ENCODE measurements at places on chromosomes 16 and 17.

GRCh38 chr17:74545843-74546230 is at the start of gene CD300C:
Gene CD300C (minus strand): TSS chr17:74546115. CDS start chr17:74545782, 333 bp downstream.
- no peak for DNase-seq
- no peaks in the 10 kb centered on the region for H3K36me3 ChIP-seq
- no peaks in the 10 kb centered on the region for H3K27me3 ChIP-seq
- no peak within 1 kb of the TSS for H3K4me3 ChIP-seq

GRCh38 chr17:61587807-61588660 is 3.0 kb downstream of the NACA2 start:
- no peaks in the 10 kb centered on the region for H3K4me1 ChIP-seq
- DNase-seq = no peak
- peaks cover 7% of the 10 kb centered on the region for H3K27me3 ChIP-seq
- no peaks in the 10 kb centered on the region for H3K36me3 ChIP-seq

DNA sequence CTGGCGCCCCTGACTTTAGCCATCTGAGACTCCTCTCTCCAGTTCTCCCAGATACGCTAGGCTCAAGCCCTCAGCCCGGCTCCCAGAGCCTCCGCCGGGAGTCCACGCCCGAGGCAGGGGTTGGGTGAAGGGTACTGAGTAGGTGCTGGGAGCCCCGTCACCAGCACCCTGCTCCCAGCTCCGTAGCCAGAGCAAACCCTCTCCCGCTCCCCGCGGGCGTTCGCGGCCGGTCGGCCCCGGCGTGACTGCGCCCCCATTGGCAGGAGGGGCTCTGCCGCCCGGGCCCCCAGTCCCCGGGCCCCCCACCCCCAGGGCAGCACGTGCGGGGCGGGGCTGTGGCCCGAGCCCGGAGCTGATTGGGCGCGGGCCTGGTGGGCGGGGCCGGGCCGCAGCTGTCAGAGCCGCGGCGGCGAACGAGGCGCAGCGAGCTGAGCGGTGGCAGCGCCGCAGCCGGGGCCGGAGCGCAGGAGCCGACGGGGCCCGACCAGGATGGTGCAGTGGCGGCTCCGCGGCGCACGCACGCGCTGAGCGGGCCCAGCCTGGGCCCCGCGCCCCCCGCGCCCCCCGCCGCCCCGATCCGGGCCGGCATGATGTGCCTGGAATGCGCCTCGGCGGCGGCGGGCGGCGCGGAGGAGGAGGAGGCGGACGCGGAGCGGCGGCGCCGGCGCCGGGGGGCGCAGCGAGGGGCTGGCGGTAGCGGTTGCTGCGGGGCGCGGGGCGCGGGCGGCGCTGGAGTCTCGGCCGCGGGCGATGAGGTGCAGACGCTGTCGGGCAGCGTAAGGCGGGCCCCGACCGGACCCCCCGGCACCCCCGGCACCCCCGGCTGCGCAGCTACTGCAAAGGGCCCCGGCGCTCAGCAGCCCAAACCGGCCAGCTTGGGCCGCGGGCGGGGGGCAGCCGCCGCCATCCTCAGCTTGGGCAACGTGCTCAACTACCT is at the start of gene SPNS2:
TSS of gene SPNS2 (plus strand) at position 421 of the 937 bp plus-strand sequence. CDS start at position 588, 167 bp downstream.
- peaks cover 10% of the 10 kb centered on the region for H3K4me1 ChIP-seq
- DNase-seq = peak; percentile 58
- peaks cover 35% of the 10 kb centered on the region for H3K27me3 ChIP-seq
- H3K36me3 ChIP-seq = no peaks in the 10 kb centered on the region
- H3K27ac ChIP-seq = no peak within 1 kb of the TSS

GRCh38 chr16:81664153-81664552 is 114.9 kb upstream of the PLCG2 start:
- H3K4me1 ChIP-seq = peaks cover 3% of the 10 kb centered on the region
- no peak for DNase-seq
- H3K27me3 ChIP-seq = no peaks in the 10 kb centered on the region
- H3K4me3 ChIP-seq = no peak overlapping the region

GRCh38 chr17:80815151-80815681 is 176.4 kb upstream of the CHMP6 start:
- no peaks in the 10 kb centered on the region for H3K27me3 ChIP-seq
- no peak for DNase-seq
- no peak overlapping the region for H3K27ac ChIP-seq
- no peak overlapping the region for H3K4me3 ChIP-seq

DNA sequence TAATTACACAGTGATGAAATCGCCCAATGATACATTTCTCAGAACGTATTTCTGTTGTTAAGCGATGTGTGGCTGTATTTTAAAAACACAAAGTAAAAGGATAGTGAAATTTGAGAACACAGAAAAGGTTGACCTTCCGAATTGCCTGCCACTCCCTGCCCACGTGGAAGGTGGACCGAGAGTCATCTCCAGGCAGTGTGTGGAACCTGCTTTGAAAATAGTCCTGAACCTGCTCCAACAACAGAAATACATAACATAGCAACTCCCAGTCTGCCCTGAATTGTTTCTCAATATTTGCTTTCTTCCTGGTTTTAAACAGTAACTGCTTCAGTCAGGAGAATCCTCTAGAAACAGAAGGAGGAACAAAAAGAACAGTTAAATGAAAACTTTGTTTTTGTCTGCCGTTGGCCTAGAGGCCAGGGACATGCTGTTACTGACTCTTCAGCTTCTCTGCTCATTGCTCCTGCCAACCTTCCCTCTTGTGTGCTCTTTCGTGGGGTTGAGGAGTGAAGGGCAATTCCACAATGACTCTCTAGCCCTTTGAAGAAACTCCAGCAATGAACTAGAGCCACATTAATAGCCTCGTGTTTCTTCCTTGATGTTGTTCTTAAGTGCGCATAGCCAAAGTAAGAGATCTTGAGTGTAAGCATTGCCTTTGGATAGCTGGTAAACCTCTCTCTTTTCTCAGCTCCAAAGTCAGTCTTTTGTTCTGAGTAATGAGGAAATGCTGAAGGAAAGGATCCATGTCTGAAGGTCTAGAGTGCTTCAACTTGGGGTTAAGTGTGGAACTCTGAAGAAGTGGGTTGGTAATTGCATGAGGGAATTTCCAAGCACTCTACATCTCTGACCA is 452.5 kb upstream of the CCL2 start:
- H3K4me1 ChIP-seq = no peaks in the 10 kb centered on the region
- no peak overlapping the region for H3K27ac ChIP-seq
- H3K36me3 ChIP-seq = no peaks in the 10 kb centered on the region
- no peak overlapping the region for H3K4me3 ChIP-seq
- DNase-seq = no peak

- peaks cover 12% of the 10 kb centered on the region for H3K4me1 ChIP-seq
- no peak for DNase-seq
- no peak overlapping the region for H3K27ac ChIP-seq
- H3K36me3 ChIP-seq = peaks cover 68% of the 10 kb centered on the region
- no peak overlapping the region for H3K4me3 ChIP-seq
Measured at GRCh38 chr16:3655396-3656159, 1.1 kb downstream of the DNASE1 start.

- H3K4me1 ChIP-seq = no peaks in the 10 kb centered on the region
- no peaks in the 10 kb centered on the region for H3K36me3 ChIP-seq
- no peak for DNase-seq
- H3K27me3 ChIP-seq = no peaks in the 10 kb centered on the region
Measured at GRCh38 chr17:10471858-10472257, 2.5 kb upstream of the MYH4 start.

DNA sequence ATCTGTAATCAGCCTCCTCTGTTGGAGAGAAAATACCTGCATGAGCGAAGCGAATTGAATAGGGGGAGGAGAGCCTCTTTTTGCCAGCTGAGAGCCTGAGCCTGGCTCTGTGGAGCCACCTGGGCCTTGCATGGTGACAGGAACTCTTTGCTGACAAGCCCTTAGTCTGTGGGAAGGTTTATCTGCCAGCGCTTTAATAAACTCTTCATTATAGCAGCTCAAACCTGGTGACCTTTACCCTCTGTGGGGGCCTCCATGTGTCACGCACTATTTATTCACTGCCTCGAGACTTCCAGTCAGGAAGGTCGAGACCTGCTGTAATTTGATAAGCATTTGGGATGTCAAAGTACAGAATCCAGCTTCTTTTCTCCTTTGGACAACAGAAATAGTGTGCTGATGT is 282.6 kb downstream of the CBLN1 start:
- no peaks in the 10 kb centered on the region for H3K4me1 ChIP-seq
- no peaks in the 10 kb centered on the region for H3K27me3 ChIP-seq
- no peak for DNase-seq
- H3K27ac ChIP-seq = no peak overlapping the region
- H3K36me3 ChIP-seq = no peaks in the 10 kb centered on the region

DNA sequence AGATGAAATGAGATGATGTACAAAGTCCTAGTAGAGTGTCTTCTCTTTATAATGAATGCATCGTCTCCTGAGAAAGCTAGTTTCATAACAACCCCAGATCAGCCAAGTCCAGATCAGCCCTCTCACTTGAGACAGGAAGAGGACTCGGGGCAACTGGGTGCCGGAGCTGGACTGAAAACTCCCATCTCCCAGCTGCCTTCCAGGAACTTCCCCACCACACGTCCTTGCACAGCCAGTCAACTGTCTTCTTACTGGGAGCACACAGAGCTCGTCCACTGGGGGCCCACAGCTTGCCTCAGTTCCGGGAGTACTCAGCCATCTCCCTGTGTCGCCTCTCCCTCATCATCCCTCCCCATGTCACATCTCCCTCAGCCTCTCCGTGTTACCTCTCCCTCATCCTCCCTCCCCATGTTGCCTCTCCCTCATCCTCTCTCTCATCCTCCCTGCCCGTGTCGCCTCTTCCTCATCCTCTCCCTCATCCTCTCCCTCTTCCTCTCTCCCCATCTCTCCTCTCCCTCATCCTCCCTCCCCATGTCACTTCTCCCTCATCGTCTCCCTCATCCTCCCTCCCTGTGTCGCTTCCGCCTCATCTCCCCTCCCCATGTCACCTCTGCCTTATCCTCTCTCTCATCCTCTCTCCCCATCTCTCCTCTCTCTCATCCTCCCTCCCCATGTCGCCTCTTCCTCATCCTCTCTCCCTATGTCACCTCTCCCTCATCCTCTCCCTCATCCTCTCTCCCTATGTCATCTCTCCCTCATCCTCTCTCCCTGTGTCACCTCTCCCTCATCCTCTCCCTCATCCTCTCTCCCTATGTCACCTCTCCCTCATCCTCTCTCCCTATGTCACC is 22.4 kb upstream of the KCNH6 start:
- H3K4me1 ChIP-seq = no peaks in the 10 kb centered on the region
- no peak overlapping the region for H3K27ac ChIP-seq
- H3K4me3 ChIP-seq = no peak overlapping the region

DNA sequence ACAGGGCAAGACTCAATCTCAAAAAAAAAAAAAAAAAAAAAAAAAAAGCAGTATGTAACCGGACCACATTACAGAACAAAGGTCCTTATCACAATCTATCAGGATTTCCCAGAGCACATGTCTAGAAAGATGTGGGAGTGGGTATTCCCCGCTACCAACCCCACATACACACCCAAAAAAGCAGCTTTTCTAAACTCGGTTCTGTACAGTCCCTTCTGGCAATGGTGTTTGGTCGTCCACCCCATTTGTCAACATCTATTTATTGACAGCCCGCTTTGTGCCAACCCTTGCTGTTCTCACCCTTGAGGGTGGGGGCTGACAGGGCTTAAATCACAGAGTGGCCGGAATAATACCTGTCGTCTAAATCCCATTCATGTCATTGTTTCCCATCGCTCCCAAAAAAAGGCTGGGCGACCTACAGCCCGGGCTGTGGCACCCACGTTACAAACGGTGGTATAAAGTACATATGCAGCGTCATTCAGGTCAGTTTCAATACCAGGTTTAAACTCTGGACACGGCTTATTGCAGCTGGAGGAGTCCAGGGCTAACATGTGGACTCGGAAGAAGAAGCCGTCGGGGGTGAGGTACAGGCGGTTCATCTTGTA is 3.6 kb downstream of the C17orf58 start:
- peaks cover 13% of the 10 kb centered on the region for H3K36me3 ChIP-seq
- H3K4me1 ChIP-seq = peaks cover 33% of the 10 kb centered on the region

GRCh38 chr17:81665205-81666091 is 957 bp downstream of the OXLD1 start:
- peaks cover 29% of the 10 kb centered on the region for H3K4me1 ChIP-seq
- peak overlapping the region; percentile 95 for H3K27ac ChIP-seq

DNA sequence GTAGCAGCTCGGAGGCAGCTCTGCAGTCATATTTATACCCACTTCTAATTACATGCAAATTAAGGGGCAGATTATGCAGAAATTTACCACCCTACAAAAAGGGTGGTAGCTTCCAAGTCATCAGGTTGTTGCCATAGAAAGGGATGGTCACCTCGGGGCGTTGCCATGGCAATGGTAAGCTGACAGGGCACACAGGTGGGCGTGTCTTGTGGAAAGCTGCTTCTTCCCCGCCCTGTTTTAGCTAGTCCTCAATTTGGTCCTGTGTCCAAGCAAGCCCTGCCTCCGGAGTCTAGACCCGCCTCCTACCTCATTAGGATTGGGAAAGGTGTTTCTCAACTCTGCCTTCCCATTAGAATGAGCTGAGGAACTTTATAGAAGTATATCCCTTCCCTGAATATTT is 98.7 kb downstream of the HS3ST2 start:
- no peaks in the 10 kb centered on the region for H3K36me3 ChIP-seq
- no peak overlapping the region for H3K4me3 ChIP-seq
- H3K27me3 ChIP-seq = peaks cover 2% of the 10 kb centered on the region
- no peak overlapping the region for H3K27ac ChIP-seq

DNA sequence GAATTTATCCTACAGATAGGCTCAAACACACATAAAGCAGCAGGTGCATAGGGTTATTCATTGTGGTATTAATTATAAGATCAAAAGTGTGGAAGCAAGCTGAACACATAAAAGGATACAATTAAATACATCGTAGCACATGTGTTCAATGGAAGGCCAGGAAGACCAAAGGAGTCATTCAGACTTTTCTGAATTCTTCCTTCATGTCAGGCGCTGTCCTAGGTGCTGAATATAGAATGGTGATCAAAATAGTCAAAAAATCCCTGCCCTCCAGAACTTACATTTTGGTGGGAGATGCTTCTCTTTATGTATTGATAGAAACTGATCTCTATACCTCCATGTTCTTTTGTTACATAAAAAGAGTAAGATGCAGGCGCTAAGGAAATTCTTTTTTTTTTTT is 439.0 kb upstream of the ASIC2 start:
- no peak overlapping the region for H3K4me3 ChIP-seq
- no peaks in the 10 kb centered on the region for H3K4me1 ChIP-seq
- no peaks in the 10 kb centered on the region for H3K27me3 ChIP-seq
- no peaks in the 10 kb centered on the region for H3K36me3 ChIP-seq
- H3K27ac ChIP-seq = no peak overlapping the region

DNA sequence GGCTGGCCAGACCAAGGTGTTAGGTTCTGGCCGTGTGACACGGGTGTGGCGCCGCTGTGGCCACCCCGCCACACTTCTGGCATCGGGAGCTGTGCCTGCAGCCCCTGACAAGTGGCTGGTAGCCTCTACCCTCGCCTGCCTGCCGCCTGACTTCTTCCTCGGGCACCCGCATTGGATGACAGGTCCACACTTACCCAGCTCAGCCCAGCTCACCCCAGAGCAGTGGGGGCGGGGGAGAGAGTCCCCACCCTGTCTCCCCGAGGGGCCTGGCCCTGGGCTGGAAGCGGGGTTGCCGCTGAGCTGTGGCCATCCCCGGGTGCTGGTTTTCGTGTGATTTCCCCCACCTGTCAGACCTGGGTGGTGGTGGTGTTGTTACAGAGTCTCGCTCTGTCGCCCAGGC is 53.9 kb upstream of the ACSF3 start:
- no peak for DNase-seq
- H3K36me3 ChIP-seq = no peaks in the 10 kb centered on the region
- H3K4me1 ChIP-seq = peaks cover 4% of the 10 kb centered on the region
- no peak overlapping the region for H3K27ac ChIP-seq
- H3K27me3 ChIP-seq = peaks cover 4% of the 10 kb centered on the region
